ENCODE measurements at places on chromosomes 13 and 19. TPM values are rescaled to one million over a fixed set of nuclear protein-coding genes. Genes with fewer than 3 reads are reported as not detected.

- no peak for DNase-seq
Measured at GRCh38 chr13:23443110-23443509, 9.6 kb upstream of the SACS start.

DNA sequence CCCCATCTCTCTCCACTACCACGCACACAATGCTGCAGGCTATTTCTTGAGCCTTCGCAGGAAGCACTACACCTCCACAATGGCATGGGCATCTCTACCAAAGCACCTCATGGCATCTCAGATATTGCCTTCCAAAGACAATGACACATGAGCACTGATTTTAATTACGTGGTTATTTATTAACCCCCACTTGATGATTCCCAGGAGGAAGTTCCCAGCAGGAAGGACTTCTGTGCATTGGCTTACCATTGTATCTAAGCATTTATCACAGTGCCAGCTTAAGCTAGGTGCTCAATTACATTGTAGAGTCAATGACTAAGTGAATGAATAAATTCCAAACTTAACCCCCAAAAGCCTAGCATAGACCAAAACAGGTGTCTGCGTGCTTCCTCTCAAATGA lies 101.4 kb downstream of the ABCC4 start:
- no peak for DNase-seq

- DNase-seq, result no peak
Measured at GRCh38 chr19:18173054-18173571, 500 bp upstream of the IFI30 start.

GRCh38 chr13:36369268-36370107 lies 23.3 kb upstream of the SPART start:
- DNase-seq, result no peak

GRCh38 chr19:15629003-15629880 lies 11.5 kb upstream of the CYP4F3 start:
- peak; percentile 25 for DNase-seq

- no peak for DNase-seq
Measured at GRCh38 chr19:46373491-46374359, 26.8 kb downstream of the PPP5C start.

DNA sequence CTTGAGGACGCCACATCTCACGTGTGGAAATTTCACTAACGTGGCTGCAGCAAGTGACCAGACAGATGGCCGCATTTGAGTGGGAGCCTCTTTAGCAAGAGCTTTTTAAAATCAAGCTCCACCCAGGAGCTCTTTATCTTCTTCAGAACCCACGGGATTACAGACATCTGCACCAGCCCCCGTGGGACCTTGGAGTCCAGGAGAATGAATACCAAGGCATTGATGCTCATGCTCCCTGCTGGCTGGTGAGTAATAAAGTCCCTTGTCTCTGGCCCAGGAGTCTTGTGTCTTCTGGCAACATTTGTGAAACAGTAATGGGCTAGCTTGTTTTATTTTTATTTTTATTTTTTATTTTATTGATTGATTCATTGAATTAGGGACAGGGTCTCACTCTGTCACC lies 64.4 kb downstream of the TRPM4 start:
- no peak for DNase-seq

GRCh38 chr19:31596751-31597150 lies 247.5 kb upstream of the TSHZ3 start:
- no peak for DNase-seq

- no peak for DNase-seq
Measured at GRCh38 chr13:48278806-48279205, 24.7 kb upstream of the RB1 start.

DNA sequence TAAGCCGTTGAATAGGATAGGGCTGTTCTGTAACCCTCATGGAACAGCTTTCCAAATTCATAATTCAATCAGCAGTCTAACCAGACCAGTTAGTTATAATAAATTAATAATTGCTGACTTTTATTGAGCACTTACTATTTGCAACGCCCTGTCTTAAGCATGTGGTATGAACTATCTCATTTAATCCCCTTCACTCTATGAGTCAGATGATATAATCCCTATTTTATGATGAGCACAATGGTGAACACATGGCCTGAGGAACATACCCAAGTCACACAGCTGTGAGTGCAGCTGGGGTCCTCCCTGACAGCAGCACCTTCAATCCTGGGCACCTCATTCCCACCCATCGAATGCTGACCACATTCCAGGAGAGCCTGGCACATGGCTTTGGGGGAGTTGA lies 28.0 kb upstream of the SACS start:
- DNase-seq, result no peak

- no peak for DNase-seq
Measured at GRCh38 chr19:56360841-56361240, 32.5 kb downstream of the ZNF582 start.

DNA sequence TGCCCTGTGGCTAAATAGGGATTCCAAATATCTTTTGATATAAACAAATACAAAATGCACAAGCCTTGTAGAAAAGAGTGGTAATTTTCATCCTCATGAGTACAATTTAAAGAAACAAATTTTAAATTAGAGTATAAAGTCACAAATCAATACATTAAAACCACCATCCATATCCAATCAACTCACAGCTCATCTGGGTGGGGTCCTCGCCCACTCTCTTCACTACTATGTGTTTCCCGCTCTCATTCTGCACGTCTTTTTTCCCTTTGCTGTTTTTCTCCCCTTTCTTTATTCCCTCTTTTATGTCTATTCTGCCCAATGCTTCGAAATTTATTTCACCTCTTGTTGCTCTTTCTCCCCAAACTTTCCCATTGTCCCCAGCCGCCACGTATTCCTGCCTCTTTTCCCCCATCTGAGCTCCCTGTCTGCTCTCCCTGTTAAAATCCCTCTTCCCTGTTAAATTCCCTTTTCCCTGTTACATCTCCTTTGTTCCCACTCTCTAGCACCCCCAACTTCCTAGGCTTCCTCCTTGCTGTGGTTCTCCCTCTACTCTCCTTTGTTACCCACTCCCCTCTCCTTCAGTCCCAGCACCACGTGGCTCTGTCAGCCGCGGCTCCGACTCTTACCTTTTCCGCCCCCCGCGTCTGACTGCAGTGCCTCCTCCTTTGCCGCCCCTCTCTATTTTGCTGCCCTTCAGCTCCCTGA lies 1.3 kb downstream of the ZNF616 start:
- peak; percentile 50 for DNase-seq

DNA sequence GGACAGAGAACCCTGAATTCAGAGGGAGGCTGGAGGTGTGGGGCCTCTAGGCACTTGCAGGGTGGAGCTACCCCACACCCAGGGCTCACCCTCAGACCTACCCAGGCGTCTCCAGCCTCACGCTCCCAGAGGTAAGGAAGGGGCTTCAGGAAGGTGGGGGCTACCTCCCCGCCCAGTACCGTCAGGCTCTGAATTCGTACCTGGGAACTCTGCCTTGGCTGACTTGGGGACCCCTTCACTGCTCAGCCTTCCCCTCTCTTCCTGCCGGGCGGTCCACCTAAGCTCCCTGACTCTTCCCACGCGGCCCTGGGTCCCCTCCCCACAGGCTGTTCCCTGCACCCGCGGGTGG lies 28.5 kb upstream of the PARP4 start:
- no peak for DNase-seq

DNA sequence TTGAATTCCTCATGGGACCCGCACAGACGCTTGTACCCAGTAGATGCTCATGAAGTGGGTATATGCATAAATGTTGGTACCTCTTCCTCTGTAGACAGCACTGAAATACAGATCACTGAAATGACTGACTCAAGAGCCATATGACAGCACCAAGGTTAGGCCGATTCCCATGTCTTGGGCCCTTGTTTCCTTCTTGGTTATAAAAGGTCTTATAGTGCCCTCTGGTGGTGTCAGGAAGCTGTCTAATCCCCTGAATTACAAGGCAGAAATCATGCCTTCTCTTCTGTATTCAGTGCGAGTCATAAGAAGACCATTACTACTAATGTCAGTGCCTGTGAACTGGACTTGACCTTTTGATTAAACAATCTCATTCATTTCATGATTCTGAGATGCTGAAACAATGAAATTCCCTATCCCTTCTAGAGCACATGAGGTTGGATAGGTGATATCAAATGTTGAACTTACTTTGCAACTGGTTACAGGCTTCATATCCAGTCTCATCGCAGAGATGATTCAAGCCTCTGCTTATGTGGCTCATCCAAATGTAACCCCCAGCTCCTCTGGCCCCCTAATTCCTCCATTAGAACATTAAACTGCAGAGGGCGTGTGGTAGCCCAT lies 59.7 kb downstream of the SPATA13 start:
- DNase-seq, result peak; percentile 60

- DNase-seq, result no peak
Measured at GRCh38 chr19:49057636-49058234, at the start of gene CGB7. Gene CGB7, minus strand, starts transcription at chr19:49057749. Its CDS starts 2,374 bp downstream, at chr19:49055375.

DNA sequence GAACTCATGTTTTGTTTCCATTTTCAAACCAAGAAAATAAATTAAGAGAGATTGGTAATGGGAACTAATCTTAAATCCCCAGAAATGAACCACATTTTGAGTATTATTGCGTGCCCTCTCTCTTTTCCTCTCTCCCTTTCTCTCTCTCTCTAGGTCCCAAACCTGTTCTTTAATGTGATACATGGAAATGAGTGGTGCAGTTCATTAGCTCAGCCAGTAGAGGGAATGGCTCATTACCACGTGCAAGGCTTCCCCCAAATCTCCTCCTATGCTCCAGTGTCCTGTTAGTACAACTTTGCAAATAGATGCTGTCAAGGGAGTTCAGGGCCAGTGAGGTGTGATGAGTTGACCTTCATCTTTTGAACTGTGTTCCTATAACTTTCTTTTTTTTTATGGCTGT lies 178.4 kb downstream of the FGF9 start:
- no peak for DNase-seq

DNA sequence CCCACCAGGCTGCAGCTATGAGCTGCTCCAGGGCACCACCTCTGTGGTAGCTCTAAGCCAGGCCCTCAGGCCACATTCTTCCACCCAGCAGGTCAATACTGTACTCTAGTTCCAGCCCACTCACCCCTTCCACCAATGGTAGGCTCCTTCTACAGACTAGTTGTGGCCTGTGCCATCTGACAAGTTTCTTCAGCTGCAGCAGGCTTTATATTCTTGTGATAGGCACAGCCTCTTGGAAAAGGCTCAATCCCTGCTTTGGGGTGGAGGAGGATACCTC lies 8.5 kb downstream of the MICU2 start:
- DNase-seq, result no peak

- DNase-seq, result no peak
Measured at GRCh38 chr13:75766636-75767035, 130.5 kb downstream of the LMO7 start.

GRCh38 chr19:56896095-56896494 lies 55.6 kb upstream of the PEG3 start:
- DNase-seq, result no peak

- no peak for DNase-seq
Measured at GRCh38 chr19:10010247-10010691, at the start of gene COL5A3. Gene COL5A3, minus strand, starts transcription at chr19:10010504. Its CDS starts 119 bp downstream, at chr19:10010385.

DNA sequence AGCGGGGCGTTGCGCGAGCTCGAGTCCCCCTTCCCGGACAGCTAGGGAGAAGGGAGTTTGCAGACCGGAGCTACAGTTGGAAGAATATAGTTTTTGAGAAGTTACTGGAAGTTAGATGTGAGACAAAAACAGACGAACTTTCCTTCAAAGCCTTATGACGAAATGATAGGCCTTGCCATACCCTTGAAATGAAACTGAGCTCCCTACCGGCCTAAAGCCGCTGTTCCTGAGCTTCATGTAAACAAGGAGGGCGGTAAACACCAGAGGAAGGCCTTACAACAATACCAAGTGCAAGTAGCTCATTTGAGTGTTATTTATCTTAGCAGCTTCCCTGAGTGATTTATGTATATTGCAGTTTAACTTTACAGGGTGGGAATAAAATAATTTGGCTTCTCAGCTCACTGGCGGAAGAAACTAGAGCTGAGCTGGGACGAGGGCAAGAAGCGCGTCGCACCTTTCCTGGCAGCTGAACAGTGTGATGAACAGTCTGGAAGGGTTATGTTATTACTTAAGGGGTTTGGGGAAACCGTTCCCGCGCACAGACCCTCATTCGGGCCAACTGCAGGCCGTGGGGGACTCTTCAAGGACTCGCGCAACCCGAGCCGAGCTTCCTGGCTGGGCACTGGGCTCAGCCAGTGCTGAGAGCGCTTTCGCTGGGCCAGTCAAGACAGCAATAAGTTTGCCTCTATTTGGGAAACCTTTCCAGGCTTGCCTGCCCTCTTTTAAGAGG lies 111.2 kb downstream of the KCNRG start:
- DNase-seq, result peak; percentile 28

DNA sequence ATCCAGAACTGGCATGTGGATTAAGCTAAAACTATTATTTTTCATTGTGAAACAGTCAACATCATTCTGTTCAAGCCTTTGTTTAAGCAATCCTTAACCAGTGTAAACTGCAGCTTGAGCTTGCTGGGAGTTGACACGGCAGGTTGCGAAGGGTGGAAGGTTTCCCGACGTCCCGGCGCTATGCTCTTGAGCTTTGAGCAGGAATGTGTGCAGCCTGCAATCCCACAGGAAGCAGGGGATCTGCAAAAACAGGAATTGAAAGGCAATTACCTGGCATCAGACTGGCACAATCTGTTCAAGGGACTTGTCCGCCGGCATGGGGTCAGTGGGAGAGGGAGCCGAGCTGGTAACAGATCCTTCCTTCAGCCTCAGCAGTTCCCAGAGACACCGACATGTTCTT lies 586.7 kb upstream of the SGCG start:
- no peak for DNase-seq

GRCh38 chr13:66665991-66666390 lies 564.1 kb downstream of the PCDH9 start:
- peak; percentile 37 for DNase-seq

DNA sequence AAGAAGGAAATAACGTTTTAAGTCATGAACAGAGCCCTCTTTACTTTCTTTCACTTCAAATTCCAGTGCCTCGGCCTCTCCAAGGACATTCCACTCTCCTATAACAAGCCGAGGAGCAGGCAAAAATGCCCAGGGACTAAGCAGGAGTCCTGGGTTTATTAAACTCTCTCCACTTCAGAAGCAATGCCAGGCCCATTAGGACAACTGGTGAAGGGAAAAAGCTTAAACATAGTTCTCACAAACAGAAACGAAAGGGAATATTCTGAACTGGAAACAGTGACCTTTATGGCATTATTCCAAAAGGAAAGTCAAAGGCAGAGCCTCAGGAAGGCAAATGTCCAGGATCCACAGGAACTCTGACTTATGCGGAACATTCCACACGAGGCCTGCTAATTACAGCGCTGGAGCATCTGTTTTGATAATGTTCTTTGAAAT lies 30.9 kb upstream of the MED4 start:
- DNase-seq, result no peak

- DNase-seq, result no peak
Measured at GRCh38 chr13:46173656-46174055, 8.3 kb downstream of the LCP1 start.

Gene PRR22
- polyA plus RNA-seq, result 1.7 TPM

Gene SLC1A6
- polyA plus RNA-seq, result 0.60 TPM

Gene KLHL1
- polyA plus RNA-seq, result 0.87 TPM

Gene PVR
- 36.1 TPM for polyA plus RNA-seq

Gene WDR62
- polyA plus RNA-seq, result 4.4 TPM

Gene DIRAS1
- 3.6 TPM for polyA plus RNA-seq

Gene CYP4F2
- polyA plus RNA-seq, result not detected

Gene LINGO3
- 0.06 TPM for polyA plus RNA-seq

Gene LTBP4
- 186 TPM for polyA plus RNA-seq

Gene RDH8
- not detected for polyA plus RNA-seq

Gene GFY
- polyA plus RNA-seq, result not detected

Gene KCNJ14
- polyA plus RNA-seq, result 0.77 TPM

Gene CCDC169
- 5.8 TPM for polyA plus RNA-seq

Gene SERP2
- 10.1 TPM for polyA plus RNA-seq

Gene CLDND2
- polyA plus RNA-seq, result 1.3 TPM

Gene KIR3DL2
- polyA plus RNA-seq, result not detected

Gene BSPH1
- not detected for polyA plus RNA-seq
